ENCODE measurements at places on chromosomes 12 and 14. TPM values are rescaled to one million over a fixed set of nuclear protein-coding genes. Genes with fewer than 3 reads are reported as not detected.

The NDUFB1 gene
- polyA plus RNA-seq: 6,426 TPM

The PTPN21 gene
- polyA plus RNA-seq: 5.3 TPM

The MMP19 gene
- polyA plus RNA-seq: 6.0 TPM

The TMEM132C gene
- polyA plus RNA-seq: 1.6 TPM

The IGFBP6 gene
- polyA plus RNA-seq: 182 TPM

The DEGS2 gene
- 0.10 TPM for polyA plus RNA-seq

DNA sequence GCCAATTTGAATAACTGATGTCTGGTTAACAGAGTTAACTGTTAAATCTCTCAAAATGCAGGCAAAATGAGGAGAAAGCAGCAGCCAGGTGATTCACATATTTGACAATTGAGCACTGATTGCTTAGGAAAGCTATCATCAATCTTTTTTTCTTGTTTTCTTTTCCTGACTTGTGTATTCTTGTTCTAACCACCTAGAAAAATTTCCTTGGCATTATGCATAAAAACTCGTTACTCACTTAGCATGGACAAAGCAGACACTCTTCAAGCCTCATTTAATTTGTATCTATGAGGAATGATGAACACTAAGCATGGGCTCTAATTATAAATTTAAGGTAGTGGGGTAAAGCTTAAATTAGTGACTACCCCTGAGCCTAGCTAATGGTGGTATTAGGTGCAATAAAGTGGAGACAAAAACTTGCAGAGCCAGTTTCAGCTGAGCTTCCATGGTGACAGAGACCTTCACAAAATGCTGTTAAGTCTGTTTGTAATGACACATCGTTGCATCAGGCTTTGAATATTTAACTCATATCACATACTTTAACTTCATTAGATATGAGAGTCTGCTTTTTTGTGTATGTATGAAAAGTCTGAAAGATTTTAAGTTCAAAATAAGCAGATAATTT, 52.0 kb downstream of the RASSF9 start:
- H3K4me3 ChIP-seq: no peak overlapping the region
- no peaks in the 10 kb centered on the region for H3K4me1 ChIP-seq
- DNase-seq: no peak
- no peaks in the 10 kb centered on the region for H3K36me3 ChIP-seq
- H3K27me3 ChIP-seq: no peaks in the 10 kb centered on the region

DNA sequence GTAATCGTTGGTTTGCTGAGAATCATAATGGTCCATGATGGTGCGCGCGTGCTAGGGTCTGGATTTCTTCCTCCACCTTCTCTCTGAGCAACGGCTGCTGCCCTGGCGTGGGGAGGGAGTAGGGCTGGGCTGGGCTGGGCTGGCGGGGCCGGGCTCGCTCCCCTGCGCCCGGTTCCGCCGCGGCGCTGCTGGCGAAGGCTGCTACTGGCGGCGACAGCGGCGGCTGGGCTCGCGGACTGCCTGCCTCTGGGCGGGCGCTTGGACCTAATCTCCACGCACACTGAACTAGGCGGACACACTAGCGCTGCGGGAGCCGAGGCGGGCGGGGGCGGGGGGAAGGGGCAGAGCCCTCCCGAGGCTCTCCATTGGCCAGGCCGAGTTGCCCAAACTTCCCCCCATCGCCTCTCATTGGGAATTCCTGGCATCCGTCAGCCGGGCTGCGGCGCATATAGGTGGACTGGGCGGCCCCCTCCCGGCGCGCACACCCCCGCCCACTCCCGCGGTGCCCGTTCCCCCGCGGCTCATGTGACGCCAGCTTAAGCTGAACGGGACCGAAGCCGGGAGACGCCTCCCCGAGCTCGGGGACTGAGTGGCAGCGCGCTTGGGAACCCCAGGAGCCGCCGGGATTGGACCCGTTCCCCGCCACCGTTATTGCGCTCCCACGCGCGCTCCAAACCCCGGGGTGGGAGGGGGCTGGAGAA, at the start of gene ACTN1:
ACTN1 (minus strand) TSS at position 282 of the 701 bp plus-strand sequence; CDS start at position 36, 246 bp downstream.
- H3K36me3 ChIP-seq: peaks cover 9% of the 10 kb centered on the region
- H3K4me1 ChIP-seq: peaks cover 42% of the 10 kb centered on the region
- peak within 1 kb of the TSS; percentile 84 for H3K4me3 ChIP-seq

DNA sequence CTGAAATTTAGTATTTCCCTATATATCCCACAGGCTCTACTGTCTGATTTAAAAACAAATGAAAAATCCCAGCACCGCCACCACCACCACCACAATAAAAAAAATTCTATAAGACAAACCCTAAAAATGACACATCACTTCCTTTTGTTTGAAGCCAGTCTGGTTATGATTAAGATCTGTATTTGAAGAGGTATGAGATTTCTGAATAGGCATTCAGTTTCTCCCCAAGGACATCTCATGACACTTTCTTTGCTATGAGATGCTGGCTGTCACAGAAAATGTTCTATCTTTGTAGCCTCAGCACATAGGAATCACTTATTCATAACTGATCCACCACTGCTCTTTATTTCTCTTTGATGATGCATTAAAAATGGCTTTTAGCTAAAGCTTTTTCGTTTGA, 1071.0 kb downstream of the SLC6A15 start:
- no peak overlapping the region for H3K4me3 ChIP-seq
- no peak for DNase-seq
- H3K27me3 ChIP-seq: no peaks in the 10 kb centered on the region

GRCh38 chr14:96160076-96160912, 44.3 kb upstream of the BDKRB2 start:
- H3K4me1 ChIP-seq: no peaks in the 10 kb centered on the region
- H3K27ac ChIP-seq: no peak overlapping the region
- no peak for DNase-seq
- no peaks in the 10 kb centered on the region for H3K36me3 ChIP-seq
- H3K4me3 ChIP-seq: no peak overlapping the region

- no peak overlapping the region for H3K4me3 ChIP-seq
- no peak for DNase-seq
- no peak overlapping the region for H3K27ac ChIP-seq
- no peaks in the 10 kb centered on the region for H3K36me3 ChIP-seq
These were observed 31.2 kb downstream of the FIGNL2 start for GRCh38 chr12:51817027-51817953.

DNA sequence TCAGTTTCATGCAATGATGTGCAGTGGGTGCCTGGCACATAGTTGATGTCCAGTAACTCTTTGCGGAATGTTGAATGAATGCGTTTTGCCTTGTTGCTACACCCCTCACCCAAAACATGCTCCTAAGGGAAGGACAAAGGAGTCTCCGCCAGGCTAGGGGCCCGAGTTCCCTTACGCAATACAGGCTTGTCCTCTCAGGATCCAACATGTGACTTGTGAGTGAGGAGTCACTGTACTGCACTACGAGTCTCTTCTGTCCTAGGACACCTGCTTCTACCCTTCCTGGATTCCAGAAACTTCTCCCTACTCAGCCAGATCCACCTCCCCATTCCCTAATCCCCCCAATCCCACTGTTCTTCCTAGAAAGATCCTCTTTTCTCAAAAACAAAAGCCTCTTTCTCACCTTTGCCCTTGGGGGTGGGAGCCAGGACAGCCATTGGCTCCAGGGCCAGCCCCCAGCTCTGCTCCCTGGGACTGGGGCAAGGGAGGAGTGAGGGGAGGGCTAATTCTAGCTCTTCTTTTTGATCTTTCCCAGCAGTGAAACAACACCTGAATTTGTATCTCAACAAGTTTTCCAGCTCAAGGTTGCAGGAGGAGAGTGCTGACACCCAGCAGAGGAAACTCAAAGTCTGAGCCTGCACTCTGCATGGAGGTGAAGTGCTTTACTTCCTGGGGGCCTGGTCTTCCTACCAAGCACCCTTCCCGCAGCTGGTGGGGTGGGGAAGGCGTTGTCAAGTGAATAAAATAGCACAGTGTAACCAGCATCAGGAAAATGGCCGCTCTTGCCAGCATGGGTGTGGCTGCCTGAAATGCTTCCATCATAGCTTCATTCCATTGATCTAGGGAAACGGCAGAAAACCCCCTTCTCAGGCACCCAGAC, 3.4 kb upstream of the OTUB2 start:
- DNase-seq: no peak
- H3K27ac ChIP-seq: no peak overlapping the region
- no peaks in the 10 kb centered on the region for H3K4me1 ChIP-seq
- no peaks in the 10 kb centered on the region for H3K27me3 ChIP-seq
- no peak overlapping the region for H3K4me3 ChIP-seq

DNA sequence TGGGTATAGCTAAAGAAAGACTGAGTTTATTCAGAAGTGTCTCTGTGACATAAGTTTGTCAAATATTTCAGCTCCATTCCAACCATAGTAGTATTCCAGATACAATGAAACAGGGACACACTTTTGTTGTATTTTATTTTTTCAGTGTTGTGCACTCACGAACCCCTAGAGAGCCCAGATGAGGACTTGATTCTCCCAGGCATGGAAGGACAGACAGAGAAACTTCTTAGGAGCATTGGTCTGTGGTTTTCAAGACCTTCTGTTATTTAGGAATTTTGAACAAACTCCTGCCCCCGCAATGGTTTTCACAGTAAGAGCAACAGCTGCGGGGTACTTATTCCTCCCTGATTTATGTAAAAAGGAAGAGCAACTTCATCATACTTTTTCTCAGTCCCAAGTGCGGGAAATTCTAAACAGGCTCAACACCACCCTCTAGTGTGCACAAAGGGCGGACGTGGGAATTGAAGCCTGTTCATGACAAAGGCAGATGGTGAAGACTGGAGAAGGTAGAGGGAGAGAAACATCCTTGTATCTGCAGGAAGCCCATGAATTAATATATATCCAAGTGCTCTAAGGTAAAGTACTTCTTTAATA, 147.6 kb downstream of the PAH start:
- no peak overlapping the region for H3K27ac ChIP-seq
- no peak overlapping the region for H3K4me3 ChIP-seq
- no peaks in the 10 kb centered on the region for H3K4me1 ChIP-seq
- no peaks in the 10 kb centered on the region for H3K36me3 ChIP-seq

- H3K4me3 ChIP-seq: no peak overlapping the region
- DNase-seq: no peak
- H3K27ac ChIP-seq: no peak overlapping the region
- H3K36me3 ChIP-seq: no peaks in the 10 kb centered on the region
- no peaks in the 10 kb centered on the region for H3K27me3 ChIP-seq
These were observed 544.5 kb downstream of the NRXN3 start for GRCh38 chr14:78714711-78715110.

DNA sequence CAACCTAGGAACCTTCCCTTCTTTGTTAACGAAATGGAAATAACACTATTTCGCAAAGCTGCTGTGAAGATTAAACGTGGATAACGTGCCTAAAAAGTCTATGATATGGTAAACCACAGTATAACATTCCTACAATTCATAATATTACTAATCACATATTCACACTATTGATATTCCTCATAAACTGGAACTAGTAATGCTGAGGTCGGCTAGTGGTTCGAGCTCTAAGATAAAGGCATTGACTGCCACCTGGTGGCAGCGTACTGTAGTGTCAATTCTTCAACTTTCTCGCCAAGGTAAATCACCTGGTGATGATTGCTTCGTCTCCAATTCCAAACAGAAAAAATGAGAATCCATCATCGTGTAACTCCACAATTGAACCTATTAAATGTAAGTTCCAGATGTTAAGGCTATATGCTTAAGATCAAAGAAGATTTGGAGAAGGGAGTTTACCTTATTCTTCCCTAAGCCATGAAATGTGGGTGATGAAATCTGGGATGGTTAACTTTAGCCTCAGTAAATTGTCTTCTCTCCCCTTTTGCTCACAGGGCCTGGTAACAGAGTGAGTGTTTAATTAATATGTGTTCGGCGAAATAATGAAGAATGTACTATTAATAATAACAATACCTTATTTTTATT, 197.5 kb upstream of the TMEM132C start:
- H3K27me3 ChIP-seq: no peaks in the 10 kb centered on the region
- no peaks in the 10 kb centered on the region for H3K4me1 ChIP-seq
- no peak overlapping the region for H3K4me3 ChIP-seq
- no peaks in the 10 kb centered on the region for H3K36me3 ChIP-seq
- DNase-seq: no peak

Measured in heart right ventricle (tissue), 16 donors.